ENCODE measurements at places on chromosomes 11 and 22.

- DNase-seq = peak; percentile 80
Observed at GRCh38 chr11:122628810-122629555, 26.5 kb upstream of the UBASH3B start.

- DNase-seq = peak; percentile 73
Observed at GRCh38 chr11:70270877-70271648, 573 bp downstream of the PPFIA1 start.

- DNase-seq = no peak
Observed at GRCh38 chr22:44129619-44129976, 51.1 kb upstream of the PARVG start.

- no peak for DNase-seq
Observed at GRCh38 chr11:73189315-73189714, 28.8 kb upstream of the P2RY2 start.

- DNase-seq = no peak
Observed at GRCh38 chr11:33027846-33028536, 11.4 kb upstream of the TCP11L1 start.

- DNase-seq = no peak
Observed at GRCh38 chr11:61484541-61484940, 24.0 kb upstream of the LRRC10B start.

- no peak for DNase-seq
Observed at GRCh38 chr22:20466659-20467379, 28.8 kb downstream of the KLHL22 start.
